ENCODE measurements at places on chromosomes 1 and 21.

GRCh38 chr1:8411803-8412182, 93.9 kb downstream of the SLC45A1 start:
- DNase-seq, result no peak

GRCh38 chr1:207825719-207826556, 74.1 kb downstream of the CD46 start:
- DNase-seq, result no peak

DNA sequence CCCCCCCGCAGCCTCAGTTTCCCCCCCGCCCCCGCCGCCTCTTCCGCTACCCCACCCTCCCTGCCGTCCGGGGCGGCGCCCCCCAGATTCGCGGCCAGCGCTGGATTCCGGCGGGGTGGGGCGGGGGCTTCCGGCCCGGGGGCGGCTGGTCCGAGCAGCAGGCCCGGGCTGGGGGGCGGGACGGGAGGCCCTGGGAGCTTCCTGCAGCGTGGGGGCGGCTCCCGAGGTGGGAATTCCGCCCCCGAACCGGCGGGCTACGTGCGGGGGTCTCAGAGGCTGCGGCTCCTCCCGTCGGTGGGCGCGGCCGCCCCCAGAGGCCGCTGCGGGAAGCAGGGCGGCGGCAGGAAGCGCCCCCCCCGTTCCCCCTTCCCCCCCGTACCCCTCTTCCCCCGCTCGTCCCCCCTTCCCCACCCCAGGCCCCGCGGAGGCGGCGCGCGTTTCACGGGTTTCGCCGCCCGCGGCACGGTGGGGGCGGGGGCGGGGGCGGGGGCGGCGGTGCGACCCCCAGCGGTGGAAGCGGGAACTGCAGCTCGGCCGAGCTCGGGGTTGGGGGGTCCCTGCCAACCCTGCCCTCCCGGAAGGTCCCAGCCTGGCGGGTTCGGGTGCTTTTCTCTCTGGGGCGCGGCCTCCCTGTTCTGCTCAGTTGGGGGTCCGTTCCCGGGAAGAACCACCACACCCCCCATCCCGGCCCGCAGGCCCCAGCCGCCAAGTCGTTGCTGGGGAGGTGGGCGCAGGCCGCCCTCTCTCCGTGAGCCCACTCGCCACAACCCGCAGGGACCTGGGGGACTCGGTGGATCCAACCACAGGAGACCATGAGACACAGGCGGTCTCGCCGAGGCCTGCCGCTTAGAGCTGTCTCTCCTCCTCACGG, 76.3 kb downstream of the MORN1 start:
- peak; percentile 70 for DNase-seq

DNA sequence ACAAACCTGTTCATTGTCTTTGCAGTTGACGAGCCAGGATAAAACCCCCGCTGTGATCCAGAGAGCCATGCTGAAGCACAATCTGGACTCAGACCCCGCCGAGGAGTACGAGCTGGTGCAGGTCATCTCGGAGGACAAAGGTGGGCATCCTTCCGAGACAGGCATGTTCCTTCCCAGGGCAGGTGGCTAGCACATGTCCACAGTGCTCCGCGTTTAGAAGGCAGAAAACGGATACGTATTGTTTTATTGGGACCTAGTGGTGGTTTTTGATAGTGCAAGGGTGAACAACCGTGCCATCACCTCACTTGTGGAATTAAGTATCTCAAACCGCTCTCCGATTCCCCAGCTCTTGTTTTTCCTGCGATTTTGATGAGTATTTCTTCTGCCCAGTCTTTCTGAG, 115.3 kb downstream of the COLGALT2 start:
- DNase-seq, result no peak

GRCh38 chr1:26533951-26534509, 4.5 kb downstream of the RPS6KA1 start:
- DNase-seq, result no peak

- DNase-seq, result no peak
Measured at GRCh38 chr1:171800342-171800741, 18.9 kb downstream of the METTL13 start.

- DNase-seq, result peak; percentile 45
Measured at GRCh38 chr1:96365076-96365475, 356.5 kb upstream of the PTBP2 start.

- no peak for DNase-seq
Measured at GRCh38 chr1:228216371-228217320, 8.8 kb downstream of the OBSCN start.

GRCh38 chr1:180620581-180620980, 11.2 kb upstream of the XPR1 start:
- no peak for DNase-seq

- DNase-seq, result peak; percentile 50
Measured at GRCh38 chr1:33735624-33736023, 128.3 kb upstream of the HMGB4 start.

GRCh38 chr1:17251246-17251645, 2.3 kb downstream of the PADI3 start:
- DNase-seq, result no peak

- peak; percentile 89 for DNase-seq
Measured at GRCh38 chr1:20426923-20427322, 59.1 kb downstream of the CAMK2N1 start.

- DNase-seq, result no peak
Measured at GRCh38 chr1:67612788-67613241, 72.2 kb upstream of the GADD45A start.

- DNase-seq, result no peak
Measured at GRCh38 chr1:243483071-243483771, 227.4 kb downstream of the SDCCAG8 start.

DNA sequence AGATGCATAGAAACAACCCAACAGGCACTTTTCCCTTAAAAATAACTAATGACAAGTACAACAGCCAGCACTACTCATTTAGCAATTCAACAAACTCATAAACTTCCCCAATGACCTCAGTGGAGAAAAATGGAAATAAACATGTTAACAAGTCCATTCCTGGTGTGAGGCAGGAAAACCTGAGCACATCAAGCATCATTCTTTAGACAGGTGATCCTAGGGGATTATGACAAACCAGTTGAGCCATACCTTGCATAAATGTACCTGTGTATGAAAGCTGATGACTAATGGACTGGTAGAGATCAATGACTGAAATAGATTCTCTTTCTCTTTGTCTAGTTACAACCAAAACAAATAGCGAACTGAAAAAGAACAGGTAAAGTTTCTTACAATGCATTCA, 7.0 kb downstream of the COL24A1 start:
- no peak for DNase-seq

GRCh38 chr1:15852036-15852827, 4.7 kb downstream of the SPEN start:
- DNase-seq, result no peak

- DNase-seq, result no peak
Measured at GRCh38 chr1:84841971-84842370, 51.0 kb downstream of the LPAR3 start.

- DNase-seq, result no peak
Measured at GRCh38 chr1:211332036-211332616, 5.5 kb downstream of the TRAF5 start.

DNA sequence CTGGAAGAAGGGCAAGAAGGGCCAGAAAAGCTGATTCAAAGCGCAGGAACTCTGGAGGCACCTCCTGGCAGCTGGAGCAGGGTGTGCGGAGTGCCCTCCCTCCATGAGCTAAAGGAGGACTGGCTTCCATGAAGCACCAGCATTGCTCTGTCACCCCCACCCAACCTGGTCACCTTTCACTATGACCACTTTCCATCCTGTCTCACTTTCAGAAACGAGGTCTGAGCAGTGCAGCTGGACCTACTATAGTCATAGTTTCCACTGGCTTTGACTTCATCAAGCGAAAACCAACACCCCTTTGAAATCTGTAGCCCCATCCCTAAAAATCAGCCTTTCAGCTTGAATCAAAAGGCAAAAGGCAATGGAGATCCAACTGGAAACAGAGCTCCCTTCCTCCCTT, 84.8 kb upstream of the CACNA1E start:
- no peak for DNase-seq

DNA sequence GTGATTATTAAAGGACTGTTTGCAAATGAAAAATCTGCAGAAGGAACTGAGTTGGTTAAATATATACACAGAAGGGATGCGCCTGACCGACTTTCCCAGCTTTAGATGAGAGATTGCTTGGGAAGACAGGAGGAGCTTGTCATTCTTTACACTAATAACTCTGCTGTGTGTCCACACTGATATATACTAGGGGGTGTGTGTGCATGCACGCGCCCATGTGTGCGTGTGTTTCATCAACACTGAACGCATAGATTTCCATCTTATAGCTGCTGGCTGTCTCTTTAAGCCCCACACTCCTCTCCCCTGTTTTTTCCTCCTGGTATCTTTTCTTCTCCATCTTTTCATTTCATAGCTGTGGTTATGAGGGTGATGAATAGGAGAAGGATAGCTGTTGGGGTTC, 6.9 kb upstream of the KAZN start:
- DNase-seq, result no peak

DNA sequence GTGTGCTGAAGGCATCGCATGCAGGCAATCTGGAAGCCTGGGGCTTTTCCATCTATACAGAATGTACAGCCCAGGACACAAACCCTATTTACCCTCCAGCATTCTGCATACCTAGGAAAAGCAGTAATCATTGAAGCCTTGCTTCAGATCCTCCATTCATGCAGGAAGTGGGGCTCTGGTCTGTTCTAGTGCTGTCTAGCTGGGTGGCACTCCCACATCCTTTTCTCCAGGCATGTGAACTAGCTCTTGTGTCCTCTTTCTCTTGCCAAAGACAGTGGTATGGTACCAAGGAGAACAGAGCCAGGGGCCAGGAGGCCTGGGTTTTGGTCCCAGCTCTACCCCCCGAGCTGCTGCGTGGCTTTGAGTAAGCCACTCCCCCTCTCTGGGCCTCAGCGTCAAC, 21.7 kb downstream of the LRP8 start:
- DNase-seq, result no peak

GRCh38 chr1:175207971-175208370, 15.4 kb upstream of the KIAA0040 start:
- no peak for DNase-seq

- DNase-seq, result no peak
Measured at GRCh38 chr1:69697340-69697739, 129.6 kb downstream of the LRRC7 start.

GRCh38 chr1:8987881-8988617, 38.2 kb downstream of the SLC2A7 start:
- DNase-seq, result peak; percentile 47

DNA sequence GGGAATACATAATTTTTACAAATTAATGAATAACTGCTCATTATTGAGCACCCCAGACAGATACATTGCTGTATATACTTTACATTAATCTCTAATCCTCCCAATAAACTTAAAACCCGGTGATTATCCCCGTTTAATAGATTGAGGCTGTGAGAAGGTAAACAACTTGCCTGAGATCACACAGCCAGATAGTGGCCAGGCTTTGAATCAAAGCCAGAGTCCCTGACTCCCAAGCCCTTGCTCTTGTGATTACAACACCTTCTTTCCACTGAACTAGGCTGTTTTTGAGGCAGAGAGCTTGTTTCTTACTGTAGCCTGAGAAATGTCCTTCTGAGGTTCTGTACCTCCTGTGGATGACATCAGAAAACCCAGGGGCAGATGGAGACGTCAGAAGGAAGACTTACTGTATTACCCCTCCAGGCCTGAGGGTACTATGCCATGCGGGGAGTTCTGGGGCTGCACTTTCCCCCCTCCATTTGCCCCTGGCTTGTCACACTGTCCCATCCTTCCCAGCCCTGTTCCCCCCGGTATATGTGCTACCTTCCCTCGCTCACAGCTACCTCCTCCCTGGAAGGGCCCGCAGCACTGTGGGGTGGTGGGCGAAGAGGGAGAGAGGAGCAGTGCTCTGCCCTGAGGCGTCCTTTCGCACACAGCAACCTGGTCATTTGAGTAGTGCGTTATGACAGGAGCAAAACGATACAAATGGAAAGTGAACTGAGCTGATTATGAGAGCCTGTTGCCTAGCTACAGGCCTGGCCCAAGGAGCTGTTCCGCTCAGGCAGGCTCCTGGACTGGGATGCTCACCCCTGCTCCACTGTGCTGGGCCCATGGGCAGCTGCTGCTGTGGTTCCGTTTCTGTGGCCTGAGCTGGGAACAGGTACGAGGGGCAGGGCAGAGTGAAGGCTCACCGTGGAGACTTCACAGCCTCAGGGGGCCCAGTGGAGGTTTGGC, 4.6 kb downstream of the KCNC4 start:
- DNase-seq, result no peak

DNA sequence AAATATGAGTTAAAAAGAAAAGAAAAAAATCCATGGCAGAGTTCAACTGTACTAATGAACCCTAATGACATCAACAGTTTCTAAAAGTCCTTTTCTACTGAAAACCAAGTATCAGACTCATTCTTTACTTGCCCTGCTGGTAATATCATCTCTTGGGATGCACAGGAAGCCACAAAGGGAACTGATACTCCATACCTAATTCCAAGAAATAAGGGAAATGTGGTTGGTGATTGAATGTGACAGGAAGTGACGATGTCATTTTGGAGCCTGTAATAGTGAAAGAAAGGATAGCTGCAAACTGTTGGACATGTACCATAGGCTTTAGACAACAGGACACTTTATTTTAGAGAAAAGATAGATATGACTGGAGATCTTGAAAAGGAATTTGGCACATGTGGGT, 98.7 kb upstream of the VAV3 start:
- DNase-seq, result no peak

DNA sequence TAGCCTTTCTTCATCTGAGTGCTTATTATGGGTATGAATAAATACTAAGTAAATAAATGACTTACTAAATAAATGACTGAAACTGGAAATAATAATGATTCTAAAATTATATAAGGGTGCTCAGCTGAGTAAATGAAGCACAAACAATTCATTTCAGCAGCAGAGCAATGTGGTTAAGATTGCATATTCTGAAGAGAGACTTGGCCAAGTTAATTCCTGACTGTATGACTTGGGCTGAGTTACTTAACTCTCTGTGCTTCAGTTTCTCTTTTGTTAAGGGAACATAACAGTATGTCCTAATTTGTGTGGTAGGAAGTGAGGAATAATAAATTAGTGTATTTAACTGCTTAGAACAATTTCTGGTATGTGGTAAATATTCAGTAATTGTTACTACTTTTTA, 19.1 kb downstream of the AGL start:
- DNase-seq, result no peak

DNA sequence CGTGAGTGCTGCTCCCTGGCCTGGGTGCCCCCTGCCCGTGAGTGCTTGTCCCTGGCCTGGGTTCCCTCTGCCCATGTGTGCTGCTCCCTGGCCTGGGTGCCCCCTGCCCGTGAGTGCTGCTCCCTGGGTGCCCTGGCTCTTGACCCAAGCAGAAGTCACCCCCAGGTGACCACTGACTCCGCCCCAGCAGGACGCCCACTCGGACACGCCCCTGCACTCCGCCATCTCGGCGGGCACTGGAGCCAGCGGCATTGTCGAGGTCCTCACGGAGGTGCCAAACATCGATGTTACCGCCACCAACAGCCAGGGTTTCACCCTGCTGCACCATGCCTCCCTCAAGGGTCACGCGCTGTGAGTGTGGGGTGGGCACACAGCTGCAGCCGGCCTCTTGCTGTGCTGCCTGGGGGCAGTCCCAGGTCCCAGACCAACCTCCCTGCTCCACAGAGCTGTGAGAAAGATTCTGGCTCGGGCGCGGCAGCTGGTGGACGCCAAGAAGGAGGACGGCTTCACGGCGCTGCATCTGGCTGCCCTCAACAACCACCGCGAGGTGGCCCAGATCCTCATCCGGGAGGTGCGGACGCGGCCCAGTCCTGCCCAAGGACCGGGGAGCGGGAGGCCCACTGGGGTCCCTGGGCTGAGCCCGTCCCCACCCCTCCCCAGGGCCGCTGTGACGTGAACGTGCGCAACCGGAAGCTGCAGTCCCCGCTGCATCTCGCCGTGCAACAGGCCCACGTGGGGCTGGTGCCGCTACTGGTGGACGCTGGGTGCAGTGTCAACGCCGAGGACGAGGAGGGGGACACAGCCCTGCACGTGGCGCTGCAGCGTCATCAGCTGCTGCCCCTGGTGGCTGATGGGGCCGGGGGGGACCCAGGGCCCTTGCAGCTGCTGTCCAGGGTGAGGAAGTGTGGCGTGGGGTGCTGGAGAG, 3.9 kb upstream of the MMP23B start:
- DNase-seq, result no peak

GRCh38 chr1:227996187-227996950, 10.4 kb upstream of the WNT3A start:
- no peak for DNase-seq
